ENCODE measurements at places on chromosomes 3 and 15.

DNA sequence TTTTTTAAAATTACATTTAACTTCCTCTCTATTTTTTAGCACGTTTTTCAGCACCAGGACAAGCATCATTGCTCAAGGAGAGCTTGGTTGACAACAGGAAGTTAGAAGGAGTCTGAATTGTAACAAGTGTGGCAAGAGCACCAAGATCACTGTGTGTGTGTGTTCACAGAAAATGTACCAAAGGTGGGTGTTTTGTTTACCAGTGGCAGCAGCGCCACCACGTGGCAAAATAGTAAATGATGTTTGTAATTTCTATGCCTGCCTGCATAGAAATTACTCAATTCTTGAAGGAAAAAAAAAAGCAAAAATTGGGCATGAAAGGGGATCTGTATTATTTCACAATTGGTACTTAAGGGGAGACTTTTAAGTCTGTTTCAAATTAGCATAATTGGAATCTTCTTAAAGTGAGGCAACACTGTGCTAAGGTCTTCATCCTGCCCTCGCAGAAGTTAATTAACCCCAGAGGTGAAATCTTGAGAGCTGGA, 7.4 kb upstream of the U2SURP start:
- DNase-seq: peak; percentile 59

DNA sequence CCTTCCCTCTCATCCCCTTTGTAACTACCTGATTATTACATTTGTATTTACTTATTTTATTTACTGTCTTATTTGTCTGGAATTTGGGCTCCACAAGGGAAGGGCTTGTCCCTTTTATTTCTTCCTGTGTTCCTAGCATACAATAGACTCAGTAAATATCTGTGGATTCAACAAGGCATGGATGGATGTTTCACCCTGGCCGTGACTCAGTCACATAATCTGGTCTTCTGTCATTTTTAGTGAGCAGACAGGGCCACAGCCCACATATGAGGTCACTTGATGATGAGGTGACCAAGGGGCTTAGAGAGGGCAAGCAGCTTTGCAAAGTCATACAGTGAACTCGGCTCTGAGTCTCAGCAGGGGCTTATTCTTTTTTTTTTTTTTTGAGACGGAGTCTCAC, 7.8 kb upstream of the DAG1 start:
- DNase-seq: no peak

GRCh38 chr3:142839831-142840230, 49.1 kb downstream of the PCOLCE2 start:
- DNase-seq: no peak

- no peak for DNase-seq
Observed at GRCh38 chr3:43735618-43736017, 44.9 kb downstream of the ABHD5 start.

DNA sequence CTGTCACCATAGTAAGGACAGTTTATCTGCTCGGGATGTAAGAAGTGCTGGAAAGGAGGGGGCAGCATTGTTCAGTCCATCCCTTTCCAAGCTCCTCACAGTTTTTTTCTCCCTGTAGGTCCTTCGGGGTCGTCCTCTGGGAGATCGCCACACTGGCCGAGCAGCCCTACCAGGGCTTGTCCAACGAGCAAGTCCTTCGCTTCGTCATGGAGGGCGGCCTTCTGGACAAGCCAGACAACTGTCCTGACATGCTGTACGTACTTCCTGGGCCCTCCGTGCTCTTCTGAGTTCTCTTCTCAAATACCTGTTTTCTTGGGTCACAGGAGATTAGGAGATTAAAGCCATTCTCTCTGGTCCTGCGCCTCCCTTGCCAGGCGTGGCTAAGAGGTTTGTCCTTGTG, 59.1 kb downstream of the PGPEP1L start:
- no peak for DNase-seq

GRCh38 chr3:56971261-56971660, 89.2 kb upstream of the SPATA12 start:
- DNase-seq: no peak

GRCh38 chr3:66490214-66490613, 10.6 kb downstream of the LRIG1 start:
- no peak for DNase-seq

GRCh38 chr3:192229866-192230265, 497.5 kb downstream of the FGF12 start:
- no peak for DNase-seq

DNA sequence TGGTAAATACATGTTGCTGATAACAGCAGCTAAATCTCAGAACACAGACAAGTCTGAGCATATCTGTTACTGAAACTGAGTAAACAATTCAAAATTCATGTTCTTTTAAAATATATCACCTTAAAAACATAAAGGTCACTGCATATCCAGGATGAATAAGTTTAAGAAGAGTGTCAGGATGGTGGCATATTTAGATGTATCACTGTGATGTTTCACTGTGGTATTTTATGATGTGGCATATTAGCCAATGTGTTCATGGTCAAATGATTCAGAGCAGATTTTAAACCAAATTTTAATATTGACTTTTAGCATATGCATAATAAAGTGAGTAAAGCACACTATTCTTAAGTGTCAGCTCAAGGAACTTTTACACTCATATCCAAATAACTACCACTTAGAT, 346.4 kb upstream of the DPPA4 start:
- no peak for DNase-seq

GRCh38 chr3:12944849-12945248, 103.5 kb upstream of the RPL32 start:
- no peak for DNase-seq

- no peak for DNase-seq
Observed at GRCh38 chr15:97703400-97703799, 257.1 kb upstream of the ARRDC4 start.

DNA sequence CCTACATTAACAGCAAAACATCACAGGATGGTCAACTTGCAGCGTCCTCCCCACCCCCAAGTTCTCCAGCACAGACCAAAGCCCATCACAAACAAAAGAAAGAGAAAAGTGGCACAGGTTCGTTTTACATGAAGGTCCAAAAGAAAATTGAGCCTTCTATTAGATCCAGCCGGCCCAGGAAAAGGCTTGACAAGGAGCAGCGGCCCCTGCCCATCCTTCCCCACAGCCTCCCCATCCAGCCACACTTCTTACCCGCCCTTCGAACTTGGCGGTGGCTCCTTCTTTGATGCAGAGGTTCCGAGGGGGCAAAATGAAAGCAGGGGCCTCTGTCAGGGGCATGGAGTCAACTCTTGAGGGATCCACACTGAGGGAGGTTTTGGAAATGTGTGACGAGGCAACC, 90.7 kb downstream of the MYLK start:
- DNase-seq: no peak

- no peak for DNase-seq
Observed at GRCh38 chr3:100073714-100074307, 40.5 kb downstream of the FILIP1L start.

DNA sequence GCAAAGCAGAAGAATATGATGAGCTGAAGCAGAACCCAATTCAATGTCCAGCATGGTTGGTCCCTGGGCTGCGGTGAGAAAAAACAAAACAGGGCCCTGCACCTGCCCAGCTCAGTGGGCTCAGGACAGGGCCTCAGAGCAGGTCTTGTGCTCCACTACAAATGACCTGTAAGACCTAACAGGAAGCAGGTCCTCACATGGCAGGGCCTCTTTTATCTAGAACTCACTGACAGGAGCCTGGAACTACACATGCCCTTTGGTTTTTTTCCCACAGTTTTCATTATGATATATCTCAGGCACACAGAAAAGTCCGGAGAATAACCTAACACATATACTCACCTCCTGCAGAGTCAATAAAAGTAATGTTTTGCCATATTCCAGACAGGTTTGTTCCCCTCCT, 38.4 kb downstream of the CCDC12 start:
- no peak for DNase-seq

GRCh38 chr3:29249829-29250345, 31.0 kb upstream of the RBMS3 start:
- DNase-seq: no peak

DNA sequence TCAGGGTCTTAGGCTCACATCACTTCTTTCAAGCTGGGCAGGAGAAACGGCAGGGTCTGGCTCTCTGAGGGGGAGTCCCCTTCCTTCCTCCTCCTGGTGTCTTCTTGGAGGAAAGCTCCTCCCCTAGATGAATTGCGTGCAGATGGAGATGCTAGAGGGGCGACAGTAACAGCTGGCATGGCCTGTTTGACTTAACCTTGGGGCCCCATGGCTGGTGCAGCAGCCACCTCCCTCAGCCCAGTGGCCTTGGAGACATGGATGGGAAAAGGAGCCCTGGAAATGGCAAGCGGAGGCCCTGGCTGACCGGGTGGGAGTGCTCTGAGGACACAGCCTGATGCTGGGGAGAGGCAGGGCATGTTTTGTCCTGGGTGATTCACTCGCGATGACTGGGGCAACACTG, 20.2 kb downstream of the PAK6 start:
- DNase-seq: no peak

DNA sequence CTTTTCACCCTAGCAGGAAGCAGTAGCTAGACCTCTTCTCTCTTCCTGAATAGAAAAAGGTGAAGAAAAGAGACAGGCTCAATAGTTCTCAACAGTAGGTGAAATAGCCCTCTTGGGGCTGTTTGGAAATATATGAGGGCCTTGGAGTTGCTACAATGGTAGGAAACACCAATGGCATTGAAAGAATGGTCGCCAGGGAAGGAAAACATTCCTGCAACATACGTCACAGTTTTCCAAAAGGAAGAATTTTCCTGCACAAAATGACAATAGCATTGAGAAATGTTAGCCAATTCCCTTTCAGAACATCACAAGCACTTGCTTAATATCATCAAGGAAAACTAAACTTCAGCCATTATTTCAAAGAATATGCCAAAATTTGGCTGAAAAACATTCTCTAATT, 484.5 kb downstream of the IGSF11 start:
- no peak for DNase-seq

DNA sequence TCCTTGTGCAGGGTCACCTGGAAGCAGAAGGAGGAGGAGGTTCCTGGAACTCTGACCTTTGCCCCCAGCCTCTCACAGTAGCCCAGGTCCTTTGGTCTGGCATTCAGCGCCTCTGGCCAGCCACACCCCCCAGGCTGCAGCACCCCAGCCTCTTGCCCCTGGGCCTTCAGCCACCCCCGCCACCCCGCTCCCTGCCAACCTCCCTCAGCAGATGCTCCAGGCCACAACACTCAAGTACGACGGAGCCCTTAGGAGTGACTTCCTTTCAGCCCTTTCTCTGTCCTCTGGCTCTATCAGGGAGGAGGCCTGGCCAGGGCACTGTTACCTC, 45.2 kb downstream of the GRIP2 start:
- no peak for DNase-seq

DNA sequence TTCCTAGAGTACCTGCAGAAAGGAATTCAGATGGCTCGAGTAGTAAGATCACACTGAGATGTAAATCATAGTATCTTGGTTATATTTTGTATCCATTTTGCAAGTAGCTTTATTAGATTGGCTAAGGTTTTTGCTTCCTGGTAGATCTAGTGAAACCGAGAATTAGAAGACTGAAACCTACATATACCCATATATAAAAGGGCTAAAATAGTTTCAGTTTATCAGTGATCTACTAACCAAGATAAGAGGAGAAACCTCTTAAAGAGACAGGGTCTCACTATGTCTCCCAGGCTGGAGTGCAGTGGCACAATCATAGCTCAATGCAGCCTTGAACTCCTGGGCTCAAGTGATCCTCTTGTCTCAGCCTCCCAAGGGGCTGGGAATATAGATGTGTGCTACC, 135.3 kb downstream of the PCCB start:
- DNase-seq: no peak

- no peak for DNase-seq
Observed at GRCh38 chr15:79674124-79674465, 222.7 kb downstream of the MTHFS start.

DNA sequence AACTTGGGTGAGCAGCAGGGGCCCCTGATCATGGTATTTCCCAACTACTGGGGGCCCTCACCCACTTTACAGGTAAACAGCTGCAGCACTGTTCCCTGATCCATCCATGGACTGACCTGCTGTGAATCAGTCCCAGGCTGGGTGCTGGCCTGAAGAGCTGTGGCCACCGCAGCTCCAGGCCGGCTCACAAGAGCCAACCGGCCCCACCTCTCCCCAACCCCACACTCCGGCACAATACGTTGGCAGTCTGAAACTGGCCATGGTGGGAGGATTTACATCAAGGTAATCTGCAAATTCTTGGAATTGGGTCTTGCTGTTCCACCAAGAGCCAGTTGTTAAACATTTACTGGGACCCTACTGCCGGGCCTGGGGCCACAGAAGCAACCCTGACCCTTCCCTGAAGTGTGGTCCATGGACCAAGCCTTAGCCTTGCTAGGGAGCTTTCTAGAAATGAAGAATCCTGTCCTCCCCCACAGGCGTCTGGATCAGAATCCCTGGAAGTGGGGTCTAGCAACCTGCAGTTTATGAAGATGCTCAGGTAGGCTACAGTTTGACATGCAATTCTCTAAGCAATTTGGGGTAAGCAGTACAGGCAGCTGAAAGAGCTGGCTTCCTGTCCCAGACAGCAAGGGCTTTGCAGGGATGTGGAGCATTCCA, 3.7 kb downstream of the SLC6A20 start:
- DNase-seq: no peak

- DNase-seq: no peak
Observed at GRCh38 chr3:123584284-123584987, 417 bp downstream of the HACD2 start.

DNA sequence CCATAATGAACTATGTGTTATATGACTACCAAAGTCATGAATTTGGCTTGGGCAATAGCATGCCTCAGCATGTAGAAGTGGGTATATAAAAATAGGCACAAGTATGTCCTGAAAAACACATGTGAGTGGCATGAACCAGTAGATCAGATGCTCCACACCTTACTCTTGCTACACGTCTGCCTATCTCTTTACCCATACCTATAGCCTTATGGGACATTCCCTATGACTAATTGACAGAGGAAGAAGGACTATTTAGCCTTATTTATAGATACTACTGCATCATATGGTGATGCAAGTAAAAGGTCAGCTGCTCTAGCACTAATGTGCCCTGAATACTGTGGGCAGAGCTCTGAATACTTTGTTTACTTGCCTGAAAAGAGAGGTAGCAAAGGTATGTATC, 81.0 kb upstream of the ZPLD1 start:
- no peak for DNase-seq

DNA sequence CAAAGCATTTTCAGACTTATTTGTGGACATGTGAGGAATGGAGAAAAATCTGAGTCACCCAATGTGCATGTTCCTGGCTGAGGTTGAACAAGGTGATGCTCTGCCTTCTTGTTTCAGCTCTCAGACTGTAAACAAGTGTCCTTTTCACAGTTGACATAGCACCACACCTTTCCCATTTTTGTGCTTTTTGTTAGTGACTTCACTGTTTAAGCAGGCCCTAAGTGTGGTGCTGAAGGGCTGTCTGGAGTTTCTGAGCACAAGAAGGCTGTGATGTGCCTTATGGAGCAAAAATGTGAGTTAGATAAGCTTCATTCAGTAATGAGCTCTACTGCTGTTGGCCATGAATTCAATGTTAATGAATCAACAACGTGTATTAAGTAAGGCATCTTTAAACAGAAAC, 20.4 kb downstream of the ABI3BP start:
- DNase-seq: no peak

DNA sequence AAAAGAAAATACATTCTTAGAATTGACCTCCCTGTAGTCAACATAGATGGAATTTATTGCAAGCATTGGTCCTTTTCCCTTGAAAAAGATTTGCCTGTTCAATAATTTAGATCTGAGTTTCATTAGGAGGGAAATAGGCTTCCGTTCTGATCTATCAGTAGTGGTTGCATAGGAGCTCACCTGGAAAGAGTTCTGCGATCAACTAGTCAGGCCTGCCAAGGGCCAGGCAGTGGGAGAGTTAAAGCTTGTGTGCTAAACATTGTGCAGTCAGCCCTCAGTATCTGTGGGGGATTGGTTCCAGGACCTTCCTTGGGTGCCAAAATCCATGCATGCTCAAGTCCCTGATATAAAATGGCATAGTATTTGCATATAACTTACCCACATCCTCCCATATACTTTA, 29.6 kb upstream of the IDH2 start:
- no peak for DNase-seq
